ENCODE measurements at places on chromosomes 5 and 9.

DNA sequence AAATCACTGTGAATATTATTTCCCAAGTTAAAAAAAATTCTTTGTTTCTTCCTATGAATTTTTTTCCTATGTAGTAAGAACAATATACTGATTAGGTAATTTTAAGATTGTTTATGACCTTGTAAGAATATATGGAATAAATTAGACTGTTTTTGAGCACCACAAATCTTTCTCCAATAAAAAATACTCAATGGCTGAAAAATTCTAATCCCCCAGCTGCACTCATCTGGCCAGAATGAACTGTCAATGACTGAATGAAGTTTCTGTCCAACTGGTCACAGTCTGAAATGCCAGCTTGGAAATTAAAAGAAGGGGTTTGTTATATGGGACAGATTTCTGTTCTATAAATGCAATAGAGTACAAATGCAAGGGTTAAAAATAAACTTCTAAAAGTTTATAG, 569.5 kb upstream of the SEMA6A start:
- DNase-seq, result no peak

GRCh38 chr5:149733129-149733900, 3.2 kb downstream of the PPARGC1B start:
- no peak for DNase-seq

- DNase-seq, result peak; percentile 18
These were observed 74.5 kb downstream of the ADAMTS2 start for GRCh38 chr5:179270581-179271427.

DNA sequence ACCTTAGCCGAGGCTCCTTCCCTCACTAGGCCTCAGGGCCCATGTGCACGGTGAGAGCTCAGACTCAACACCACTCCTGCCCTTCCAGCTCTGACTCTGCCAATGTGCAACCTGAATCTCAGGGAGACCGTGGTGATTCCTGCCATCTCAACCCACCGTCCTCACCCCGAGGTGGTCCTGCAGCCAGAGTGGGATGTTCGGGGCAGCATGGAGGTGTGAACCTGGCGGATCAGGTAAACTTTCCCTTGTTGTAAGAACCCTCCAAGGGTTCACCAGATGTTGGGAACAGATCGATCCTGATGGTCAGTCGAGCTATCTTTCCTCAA, 538 bp upstream of the AKNA start:
- peak; percentile 13 for DNase-seq
